ENCODE measurements at places on chromosomes 3 and 15. TPM values are rescaled to one million over a fixed set of nuclear protein-coding genes. Genes with fewer than 3 reads are reported as not detected.

Gene CYP1A2
- not detected for total RNA-seq

Gene GP5
- total RNA-seq: 0.72 TPM

Gene SH3GL3
- not detected for total RNA-seq

Gene BFSP2
- 0.51 TPM for total RNA-seq

Gene HTR3E
- not detected for total RNA-seq
